ENCODE measurements at places on chromosomes 13 and 19.

GRCh38 chr13:31859571-31859970 is 120.2 kb downstream of the RXFP2 start:
- no peak for DNase-seq

GRCh38 chr19:46466536-46467196 is 4.7 kb downstream of the PNMA8A start:
- DNase-seq = peak; percentile 42

GRCh38 chr19:31519256-31519655 is 170.0 kb upstream of the TSHZ3 start:
- DNase-seq = no peak

- no peak for DNase-seq
These were observed 30.1 kb downstream of the WDFY2 start for GRCh38 chr13:51614350-51614786.

- DNase-seq = no peak
These were observed 62.8 kb upstream of the LRCH1 start for GRCh38 chr13:46490129-46490528.

DNA sequence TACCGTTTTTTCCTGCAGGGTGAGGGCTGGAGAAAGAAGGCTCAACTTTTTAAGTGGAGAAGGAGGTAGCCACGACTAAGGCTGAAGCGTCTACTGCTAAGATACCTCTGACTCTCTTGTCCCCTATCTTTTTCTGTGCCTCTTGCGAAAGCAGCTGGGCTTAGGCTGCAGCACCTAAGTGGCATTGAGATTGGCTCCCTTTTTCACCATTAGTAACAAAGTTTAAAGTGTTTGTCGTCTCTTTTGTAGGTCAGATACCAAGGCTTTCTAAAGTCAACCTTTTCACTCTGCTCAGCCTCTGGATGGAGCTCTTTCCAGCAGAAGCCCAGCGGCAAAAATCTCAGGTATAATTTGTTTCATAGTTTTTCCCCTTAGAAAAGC is 887 bp downstream of the CDADC1 start:
- no peak for DNase-seq

DNA sequence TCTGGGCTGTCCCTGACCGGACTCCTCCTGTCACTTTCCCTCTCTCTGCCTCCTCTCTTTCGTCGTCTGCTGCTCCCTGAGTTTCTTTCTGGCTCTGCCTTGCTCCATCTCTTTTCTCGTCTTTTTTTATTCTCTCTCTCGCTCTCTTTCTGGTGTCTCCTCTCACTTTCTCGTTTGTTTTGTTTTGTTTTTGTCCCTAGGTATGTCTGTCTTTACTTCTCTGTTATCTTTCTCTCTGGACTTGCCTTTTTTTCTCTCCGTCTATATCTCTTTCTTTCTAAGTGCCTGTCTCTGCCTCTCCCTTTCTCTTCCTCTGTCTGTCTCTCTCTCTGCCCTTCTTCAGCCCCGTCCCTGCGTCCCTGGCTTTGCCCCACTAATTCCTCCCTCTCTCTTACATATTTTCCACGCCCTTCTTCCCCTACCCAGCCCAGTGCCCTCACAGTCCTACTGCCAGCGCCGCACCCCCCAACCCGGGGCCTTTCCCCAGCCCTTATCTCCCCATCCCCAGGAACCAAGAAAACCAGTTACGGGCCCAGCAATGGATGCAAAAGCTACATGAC is 48.1 kb upstream of the SHKBP1 start:
- DNase-seq = no peak

- DNase-seq = no peak
These were observed 92.9 kb upstream of the SGCG start for GRCh38 chr13:23087880-23088279.

DNA sequence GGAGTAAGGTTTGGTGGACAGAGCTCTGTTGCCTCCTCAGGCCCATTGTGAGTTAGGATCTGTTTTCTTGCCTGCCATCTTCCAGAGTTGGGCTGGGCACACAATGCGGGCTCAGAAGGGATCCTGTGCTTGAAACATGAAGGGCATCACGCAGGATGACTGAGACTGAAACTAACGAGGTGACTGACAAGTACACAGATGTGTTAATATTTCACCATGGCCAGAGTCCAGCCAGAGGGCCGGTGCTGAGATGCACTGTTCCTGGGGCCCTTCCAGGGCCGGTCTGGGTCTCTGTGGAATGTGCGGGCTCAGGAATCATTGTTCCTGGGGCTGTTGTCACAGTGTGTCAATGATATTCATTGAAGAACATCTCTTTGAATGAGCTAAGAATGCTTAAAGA is 163.7 kb downstream of the URI1 start:
- no peak for DNase-seq

DNA sequence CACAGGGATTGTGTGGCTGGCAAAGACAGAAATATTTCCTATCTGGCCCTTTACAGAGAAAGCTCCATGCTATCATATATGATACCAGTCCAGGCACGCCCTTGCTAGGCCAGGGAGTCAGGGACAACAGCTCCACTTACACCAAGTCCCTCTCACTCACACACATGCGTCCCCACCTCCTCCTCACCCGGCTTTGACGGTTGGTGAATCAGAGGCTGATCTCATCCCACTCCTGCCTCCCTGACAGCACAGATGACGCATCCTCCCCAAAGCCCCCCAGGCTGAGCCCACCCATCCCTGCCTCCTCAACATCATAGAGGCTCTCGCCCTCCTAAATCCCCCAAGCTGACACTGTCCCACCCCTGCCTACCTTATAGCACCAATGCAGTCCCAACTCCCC is 62.7 kb downstream of the F2RL3 start:
- DNase-seq = no peak

- DNase-seq = no peak
These were observed 17.3 kb upstream of the DCLK1 start for GRCh38 chr13:36148446-36148845.

GRCh38 chr19:19489804-19490204 is 25.5 kb downstream of the TSSK6 start:
- no peak for DNase-seq

GRCh38 chr19:13935765-13936510 is 2.3 kb downstream of the PODNL1 start:
- no peak for DNase-seq

DNA sequence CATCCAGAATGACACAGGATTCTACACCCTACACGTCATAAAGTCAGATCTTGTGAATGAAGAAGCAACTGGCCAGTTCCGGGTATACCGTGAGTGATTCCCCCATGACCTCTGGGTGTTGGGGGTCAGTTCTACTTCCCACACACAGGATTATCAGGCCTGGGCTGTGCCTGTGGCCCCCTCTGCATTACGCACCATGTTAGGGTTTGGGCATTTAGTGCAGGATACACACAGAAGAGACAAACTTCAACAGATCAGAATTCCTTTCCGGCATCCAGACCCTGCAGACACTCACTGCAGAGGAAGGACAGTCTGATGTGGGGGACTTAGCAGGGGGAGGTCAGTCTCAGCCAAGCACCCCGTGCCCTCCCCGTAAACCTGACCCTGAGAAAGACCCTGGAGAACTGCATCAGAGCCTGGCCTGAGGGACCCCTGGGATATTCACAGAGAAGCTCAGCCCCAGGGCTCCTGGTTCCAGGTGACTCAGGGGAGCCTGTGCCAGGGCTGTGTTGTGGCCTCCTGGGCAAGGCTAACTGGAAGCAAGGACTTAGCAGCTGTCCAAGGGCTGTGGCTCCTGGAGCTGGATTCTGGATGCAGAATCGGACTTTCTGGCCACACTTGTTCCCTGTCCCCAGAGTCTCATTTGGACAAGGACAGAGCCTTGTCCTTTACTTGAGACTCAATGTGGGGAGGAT is 1.7 kb downstream of the CEACAM5 start:
- DNase-seq = no peak

DNA sequence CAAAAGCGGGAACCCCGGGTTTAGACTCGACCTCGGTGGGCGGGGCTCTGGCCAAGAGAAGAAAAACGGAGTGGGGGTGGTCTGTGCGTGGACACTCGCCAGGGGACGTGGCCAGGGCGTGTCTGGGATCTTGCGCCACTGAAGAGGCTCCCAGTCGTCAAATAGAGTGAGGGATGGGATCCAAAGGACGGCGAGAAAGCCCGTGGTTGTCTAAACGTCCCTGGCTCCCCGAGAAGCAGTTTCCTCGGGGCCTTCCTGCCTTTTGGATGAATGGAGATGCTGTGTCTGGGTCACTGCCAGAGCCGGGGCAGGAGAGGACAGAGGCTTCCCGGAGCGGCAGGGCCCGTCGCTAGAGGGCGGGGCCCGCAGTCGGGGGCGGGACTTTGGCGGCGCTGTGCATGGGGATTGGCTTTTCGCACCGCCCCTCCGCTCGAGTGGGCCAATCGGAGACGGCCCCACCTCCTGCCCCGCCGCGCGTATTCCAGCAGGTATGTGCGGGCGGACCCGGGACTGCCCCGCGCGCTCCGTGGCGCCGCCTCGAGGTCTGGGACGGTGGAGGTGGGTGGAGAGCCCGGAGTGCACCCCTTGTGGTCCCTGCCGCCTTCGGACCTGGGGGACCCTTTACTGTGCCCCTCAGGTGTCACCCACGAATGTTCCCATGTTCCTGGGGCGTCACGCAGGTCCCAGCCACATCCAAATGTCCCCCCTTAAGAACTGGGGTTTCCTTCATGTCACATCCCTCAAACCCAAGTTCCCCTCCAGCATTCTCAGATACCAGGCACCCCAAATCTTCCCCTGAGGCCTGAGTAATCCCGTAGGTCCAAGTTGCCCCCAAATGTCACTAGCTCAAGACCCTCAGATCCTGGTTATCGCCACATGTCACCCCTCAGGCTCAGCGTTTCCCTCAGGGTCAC is 38.3 kb downstream of the ZSWIM4 start:
- DNase-seq = no peak

DNA sequence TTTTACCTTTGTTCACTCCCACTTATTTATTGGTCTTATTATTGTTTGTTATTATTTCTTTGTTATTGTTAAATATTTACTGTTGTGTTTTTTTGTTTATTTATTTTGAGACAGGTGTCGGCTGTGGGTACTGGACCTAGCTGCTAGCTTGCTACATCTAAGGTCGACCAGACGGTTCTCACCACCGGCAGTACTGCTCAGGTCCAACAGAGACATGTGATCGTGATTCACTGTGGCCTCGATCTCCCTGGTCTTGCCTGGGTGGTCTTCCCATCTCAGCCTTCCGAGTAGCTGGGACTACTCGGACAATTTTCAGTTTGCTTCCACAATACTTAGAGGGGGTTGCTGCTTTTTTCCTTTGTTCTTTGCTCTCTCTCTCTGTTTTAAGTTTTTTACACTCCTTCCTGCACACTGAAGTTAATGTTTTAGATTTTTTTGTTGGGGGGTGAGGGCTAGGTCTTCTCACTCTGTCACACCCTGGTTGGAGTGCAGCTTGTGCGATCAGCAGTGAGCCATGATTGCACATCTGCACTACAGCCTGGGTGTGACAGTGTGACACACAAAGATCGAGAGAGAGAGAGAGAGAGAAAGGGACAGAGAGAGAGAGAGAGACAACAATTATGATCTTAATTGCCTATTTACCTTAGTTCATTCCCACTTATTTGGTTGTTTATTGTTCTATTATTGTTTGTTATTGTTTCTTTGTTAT is 1432.4 kb downstream of the UQCRFS1 start:
- DNase-seq = no peak

DNA sequence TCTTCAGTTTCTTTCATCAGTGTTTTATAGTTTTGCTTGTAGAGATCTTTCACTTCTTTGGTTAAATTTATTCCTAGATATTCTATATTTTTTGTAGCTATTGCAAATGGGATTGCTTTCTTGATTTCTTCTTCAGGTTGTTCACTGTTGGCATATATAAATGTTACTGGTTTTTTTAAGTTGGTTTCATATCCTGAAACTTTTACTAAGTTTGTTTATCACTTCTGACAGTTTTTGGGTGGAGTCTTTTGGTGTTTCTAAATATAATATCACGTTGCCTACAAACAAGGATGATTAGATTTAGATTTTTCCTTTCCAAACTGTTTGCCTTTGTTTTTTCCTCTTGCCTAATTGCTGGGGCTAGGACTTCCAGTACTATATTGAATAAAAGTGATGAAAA is 109.7 kb downstream of the PAN3 start:
- no peak for DNase-seq
